ENCODE measurements at places on chromosomes 6 and 20.
A peak's percentile ranks its signal among the peaks of the same experiment; 100 is the strongest.

DNA sequence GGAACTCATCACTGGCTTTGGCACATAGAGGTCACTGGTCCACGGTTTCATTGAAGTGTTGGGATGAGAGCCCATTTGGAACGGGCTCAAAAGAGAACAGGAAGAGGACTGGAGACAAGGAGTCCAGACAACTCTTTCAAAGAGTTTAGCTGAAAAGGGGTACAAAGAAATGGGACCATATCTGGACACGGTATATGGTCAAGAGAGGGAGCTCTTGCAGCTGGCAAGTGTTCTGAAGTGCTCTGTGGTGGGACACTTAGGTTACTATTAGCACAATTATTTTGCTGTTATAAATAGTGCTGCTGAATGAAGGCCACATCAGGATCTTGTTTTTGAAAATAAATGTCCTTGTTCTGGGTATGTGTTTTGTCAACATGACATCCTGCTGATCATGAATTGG, 4.6 kb downstream of the SGK2 start:
- DNase-seq, result no peak

- no peak for DNase-seq
Measured at GRCh38 chr6:917939-918338, 225.0 kb upstream of the EXOC2 start.

DNA sequence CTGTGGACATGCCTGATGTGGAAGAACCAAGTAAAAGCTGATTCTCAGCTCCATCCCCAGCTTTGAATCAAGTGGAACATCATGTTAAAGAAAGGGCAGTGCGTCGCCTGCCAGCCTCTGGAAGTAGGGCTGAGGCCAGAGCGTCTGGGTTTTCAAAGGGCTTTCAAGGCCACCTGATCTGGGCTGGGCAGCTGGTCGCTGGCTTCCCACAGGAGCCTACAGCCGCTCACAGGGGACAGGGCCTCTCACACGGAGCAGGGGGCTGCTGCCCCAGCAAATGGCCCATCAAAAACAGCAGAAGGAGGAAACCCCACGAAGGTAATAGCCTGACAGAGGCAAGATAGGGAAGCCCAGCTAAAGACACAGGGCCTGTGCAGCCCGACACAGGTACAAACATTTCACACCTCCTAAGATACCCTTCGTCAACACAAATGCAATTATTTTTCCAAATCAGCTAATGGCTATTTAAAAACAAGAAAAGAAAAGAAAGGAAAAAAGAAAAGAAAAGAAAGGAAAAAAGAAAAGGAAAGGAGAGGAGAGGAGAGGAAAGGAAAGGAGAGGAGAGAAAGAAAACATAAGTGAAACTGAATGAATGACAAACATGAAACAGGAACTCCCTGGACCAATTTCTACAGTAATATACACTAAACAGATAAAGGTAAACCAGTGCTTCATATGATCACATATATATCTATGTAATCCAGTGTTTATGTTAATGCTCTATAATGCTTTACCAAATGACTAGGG, 24.8 kb downstream of the RRBP1 start:
- DNase-seq, result no peak

GRCh38 chr6:114276783-114277182, 66.0 kb downstream of the HS3ST5 start:
- DNase-seq, result no peak

DNA sequence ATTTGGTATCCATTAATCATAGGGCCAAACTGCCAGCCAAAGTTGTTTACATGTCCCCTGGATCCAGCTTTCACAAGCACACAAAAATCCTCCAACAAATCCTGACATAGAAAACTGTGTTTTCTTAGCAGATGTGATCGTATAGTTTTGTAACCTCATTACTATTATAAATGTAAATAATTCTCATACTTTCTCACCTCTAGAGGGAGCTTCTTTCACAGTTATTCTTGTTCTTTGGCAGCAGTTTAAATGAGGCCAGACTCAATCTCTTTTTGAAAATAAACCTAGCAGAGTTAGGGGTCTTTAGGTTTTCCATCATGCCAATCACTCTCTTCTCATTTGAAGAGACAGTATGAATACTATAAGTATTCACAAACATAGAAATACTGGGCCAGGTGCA, 17.0 kb upstream of the ZNF318 start:
- peak; percentile 26 for DNase-seq

GRCh38 chr20:32281711-32282110, 4.3 kb downstream of the KIF3B start:
- no peak for DNase-seq

DNA sequence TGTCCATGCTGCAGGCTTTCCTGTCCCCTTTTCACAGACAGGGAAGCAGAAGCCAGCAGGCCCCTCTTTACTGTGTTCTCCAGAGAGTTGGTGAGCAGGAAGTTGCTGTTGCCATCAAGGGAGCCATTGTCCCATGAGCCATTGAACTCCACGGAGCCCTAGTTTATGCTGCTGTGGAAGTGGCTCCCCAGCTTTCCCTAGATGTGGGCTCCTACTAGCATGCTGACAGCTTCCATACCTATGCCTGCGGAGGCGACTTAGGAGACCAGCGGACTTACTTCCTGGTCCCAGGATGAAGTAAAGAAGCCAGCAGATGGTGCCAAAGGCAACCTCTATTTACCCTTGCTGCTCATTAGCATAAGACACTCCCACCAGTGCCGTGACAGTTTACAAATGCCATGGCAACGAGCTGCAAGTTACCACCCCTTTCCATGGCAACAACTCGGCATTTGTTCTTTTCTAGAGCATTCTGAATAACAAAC, 30.8 kb upstream of the FKBP1A start:
- peak; percentile 5 for DNase-seq

DNA sequence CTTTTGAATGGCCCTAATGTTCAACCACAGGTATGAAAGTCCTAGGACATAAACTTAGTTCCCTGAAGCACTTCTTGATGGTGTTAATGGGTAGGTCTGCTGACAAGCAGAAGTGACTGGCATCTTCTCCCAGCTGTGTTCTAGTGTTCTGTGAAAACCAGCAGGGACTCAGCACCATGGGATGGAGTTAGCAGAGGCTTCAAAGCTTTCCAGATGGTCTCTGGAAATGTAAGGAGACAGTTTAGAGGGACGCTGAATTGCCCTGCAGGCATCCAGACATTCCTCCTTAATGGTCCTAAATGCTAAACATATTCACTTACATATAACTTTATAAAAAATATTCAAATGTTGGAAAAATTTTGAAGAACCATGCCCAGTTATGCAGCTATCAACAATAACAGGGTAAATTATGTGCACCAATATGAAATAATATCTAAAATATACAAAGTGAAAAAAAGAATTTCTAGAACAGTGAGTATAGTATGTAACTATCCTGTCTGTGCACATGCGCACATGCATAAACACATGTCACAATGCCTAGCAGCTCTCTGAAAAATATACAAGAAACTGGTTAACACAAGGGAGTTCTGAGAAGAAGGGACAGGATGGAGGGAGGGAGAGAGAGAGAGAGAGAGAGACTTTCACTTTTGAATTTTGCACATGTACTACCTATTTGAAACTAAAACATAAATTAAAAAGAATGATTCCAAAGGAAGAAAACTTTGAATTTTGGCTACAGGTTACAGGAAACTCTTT, 87.2 kb downstream of the PRDM1 start:
- DNase-seq, result no peak

DNA sequence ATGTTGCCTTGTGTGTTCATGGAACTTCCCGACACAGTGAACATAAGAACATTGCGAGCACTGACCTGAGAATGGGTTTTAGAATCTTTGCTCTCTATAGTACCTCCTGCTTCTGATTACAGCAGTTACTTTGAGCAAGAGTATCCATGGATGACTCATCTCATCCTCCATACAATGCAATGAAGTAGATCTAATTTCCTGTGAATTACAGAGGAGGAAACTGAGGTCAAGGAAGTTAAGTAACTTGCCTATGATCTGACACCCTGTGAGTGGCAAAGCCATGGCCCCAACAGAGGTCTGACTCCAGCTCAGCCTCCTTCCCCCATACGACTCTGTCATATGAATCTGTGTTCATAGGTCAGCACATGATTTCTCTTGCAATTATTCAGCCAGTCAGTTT, 518.1 kb downstream of the TFAP2A start:
- DNase-seq, result no peak

GRCh38 chr6:84119277-84119676, 85.7 kb downstream of the MRAP2 start:
- DNase-seq, result no peak

GRCh38 chr6:14444295-14444972, 326.9 kb downstream of the CD83 start:
- peak; percentile 89 for DNase-seq

- no peak for DNase-seq
Measured at GRCh38 chr6:167976708-167977107, 20.8 kb upstream of the KIF25 start.

GRCh38 chr20:35823147-35823546, 51.3 kb downstream of the PHF20 start:
- no peak for DNase-seq

All from NCI-H2029 treated with DMSO at 0.1 percent for 48 hours (cell line).